T-helper 17 cell (primary cell): ENCODE measurements at places on chromosomes 7 and 10.

GRCh38 chr10:71712572-71713134, 6.9 kb downstream of the C10orf105 start:
- no peak for DNase-seq

- no peak for DNase-seq
Observed at GRCh38 chr10:92894081-92894655, 45.8 kb downstream of the EXOC6 start.

DNA sequence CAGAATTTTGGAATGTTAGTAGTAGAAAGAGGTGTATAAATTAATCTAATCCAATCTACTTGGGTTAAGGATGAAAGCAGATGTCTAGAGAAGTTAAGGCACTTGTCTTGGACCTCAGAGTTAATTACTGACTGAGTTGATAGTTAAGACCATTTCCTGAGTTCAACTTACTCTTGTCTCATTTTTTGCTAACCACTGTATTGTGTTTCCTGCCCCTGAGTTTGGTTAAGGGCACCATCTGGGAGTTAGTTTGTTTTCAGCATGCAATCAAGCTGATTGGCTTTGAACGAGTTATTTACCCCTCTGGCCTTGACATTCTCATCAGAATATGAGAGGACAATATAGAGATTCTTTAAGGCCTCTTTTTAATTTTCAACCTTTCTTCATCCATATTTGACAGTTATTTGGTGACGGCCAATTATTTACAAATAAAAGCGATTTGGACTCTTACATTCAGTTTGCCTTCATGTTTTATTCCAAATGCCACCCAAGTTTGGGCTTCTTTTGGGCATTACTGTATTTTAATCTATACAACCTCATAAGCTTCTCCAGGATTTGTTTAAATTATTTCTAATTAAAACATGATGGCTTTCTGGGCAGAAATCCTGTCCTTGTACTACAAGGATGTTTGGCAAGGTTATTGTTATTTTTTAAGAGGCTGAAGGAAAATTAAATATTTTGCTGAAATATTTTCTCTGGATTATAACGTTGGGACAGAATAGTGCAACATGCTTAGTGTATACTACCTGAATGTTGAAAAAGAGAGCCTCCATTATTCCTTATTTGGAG, 225.0 kb downstream of the CACNB2 start:
- no peak for DNase-seq

DNA sequence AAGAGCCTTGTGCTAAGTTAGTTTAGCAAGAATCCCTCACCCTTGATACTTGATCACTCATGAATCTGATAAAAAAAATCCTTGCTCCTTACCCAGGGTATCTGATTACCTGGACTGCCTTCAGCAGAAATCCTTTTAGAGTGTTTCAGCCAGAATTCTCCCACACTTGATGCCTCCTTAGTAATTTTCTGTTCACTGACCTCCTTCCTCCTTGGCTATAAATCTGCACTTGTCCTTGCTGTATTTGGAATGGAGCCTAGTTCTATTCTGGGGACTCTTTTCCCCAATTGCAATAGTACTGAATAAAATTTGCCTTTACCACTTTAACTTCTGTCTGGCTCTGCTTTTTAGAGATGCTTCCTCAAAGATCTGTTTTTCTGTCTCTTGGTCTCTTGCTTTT, 84.9 kb downstream of the RPS24 start:
- no peak for DNase-seq

GRCh38 chr7:128398016-128398840, 11.6 kb downstream of the IMPDH1 start:
- DNase-seq: no peak

DNA sequence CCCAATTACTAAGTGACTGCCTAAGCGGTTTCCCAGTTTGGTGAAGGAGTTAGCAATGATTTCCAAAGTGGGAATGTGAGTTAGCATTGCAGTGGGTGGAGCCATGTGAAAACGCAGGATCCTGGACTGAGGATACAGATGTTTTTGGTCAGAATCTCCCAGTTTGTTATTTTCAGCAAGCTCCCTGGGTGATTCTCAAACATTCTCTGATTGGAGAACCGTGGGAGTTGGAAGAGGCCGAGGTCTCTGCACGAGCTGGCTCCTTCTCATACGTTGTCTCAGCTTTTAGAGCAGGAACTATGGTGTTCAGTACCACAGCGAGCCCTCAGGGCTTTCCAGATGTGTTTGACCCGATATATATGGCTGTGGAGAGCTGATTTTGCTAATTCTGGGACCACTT, 396.5 kb upstream of the NPVF start:
- DNase-seq: no peak

GRCh38 chr10:100886963-100887362, 25.8 kb upstream of the SLF2 start:
- DNase-seq: no peak
